NCI-H774 (cell line): ENCODE measurements at places on chromosomes 7 and 10.

DNA sequence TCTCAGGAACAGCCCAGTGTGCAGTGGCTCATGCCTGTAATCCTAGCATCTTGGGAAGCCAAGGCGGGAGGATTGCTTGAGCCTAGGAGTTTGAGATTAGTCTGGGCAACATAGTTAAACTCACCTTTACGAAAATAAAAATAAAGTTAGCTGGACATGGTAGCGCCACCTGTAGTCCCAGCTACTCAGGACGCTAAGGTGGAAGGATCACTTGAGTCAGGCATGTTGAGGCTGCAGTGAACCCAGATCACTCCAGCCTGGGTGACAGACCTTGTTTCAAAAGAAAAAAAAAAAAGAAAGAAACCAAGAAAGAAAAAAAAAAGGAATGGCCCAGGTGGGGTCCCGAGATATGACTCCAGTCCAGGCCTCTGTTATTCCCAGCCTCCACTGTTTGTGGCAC, 96.6 kb downstream of the SLC25A13 start:
- DNase-seq, result no peak

DNA sequence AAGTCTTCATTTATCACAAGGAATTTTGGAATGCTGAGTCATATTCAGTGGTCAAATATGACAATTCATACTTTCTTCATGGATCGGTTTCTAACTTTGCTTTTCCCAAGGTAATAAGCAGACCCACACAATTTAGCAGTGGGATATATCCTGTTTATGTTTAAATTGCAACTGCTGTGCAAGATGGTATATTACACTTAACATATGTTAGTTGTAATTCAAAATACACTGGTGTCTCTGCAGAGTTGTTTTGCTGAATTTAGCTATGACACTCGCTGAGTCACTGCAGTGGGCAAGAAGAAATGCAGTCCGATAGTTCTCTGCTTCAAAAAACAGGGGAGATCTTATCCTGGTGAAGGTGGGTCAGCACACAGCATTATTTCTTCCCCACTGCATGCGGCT, 194.8 kb upstream of the PTN start:
- DNase-seq, result no peak

DNA sequence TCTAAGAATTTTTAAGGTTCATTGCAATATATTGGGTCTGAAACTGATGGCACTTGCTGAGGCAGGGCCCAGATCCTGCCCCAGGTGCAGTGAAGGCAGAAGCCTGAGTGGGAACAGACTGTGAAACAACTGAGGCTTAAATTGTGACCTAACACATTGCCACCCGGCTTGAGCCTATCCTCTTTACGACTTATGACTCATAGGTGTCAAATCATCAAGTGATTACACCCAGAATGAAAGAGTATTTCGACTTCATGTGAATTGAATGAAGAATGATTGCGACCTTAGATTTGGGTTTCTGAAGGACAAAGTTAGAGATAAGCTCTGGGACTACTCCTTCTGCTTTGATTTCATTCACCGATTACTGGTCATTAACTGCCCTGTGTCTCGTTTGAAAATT, 200.9 kb downstream of the CREB5 start:
- no peak for DNase-seq

DNA sequence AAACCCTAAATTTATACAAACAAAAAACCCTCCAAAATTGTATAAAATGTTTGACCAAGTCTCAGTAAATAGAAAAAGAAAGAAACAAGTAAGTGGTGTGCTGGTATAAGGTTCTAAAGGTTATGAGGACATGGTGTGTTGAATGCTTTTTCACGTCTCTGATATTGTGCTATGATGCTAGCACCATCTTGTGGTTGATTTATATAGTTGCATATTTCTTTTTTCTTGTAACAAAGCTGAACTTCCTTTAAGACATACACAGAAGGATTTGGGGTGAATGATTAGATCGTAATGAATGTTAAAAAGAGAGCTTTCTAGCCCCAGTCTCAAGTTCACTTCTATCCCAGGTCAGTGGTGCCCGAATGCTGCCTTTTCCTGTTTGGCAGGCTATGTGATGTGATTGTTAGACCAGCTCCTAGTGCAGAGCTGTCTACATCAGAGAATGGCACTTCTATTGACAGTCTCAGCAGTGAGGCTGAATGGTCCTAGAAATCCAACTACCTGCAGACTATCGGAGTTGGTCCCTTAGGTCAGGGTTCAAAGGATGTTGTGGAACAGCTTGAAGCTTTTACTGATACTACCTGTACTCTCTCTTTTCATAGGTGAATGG, 25.0 kb downstream of the VTI1A start:
- no peak for DNase-seq

- no peak for DNase-seq
Observed at GRCh38 chr10:48576501-48576900, 28.4 kb downstream of the ARHGAP22 start.

- DNase-seq, result no peak
Observed at GRCh38 chr7:105655500-105656380, 74.4 kb upstream of the EFCAB10 start.

- DNase-seq, result no peak
Observed at GRCh38 chr10:113216102-113216501, 266.1 kb downstream of the TCF7L2 start.
